ENCODE measurements at places on chromosomes 6 and 20.

GRCh38 chr6:144931172-144932035, 646.3 kb downstream of the UTRN start:
- DNase-seq = no peak

DNA sequence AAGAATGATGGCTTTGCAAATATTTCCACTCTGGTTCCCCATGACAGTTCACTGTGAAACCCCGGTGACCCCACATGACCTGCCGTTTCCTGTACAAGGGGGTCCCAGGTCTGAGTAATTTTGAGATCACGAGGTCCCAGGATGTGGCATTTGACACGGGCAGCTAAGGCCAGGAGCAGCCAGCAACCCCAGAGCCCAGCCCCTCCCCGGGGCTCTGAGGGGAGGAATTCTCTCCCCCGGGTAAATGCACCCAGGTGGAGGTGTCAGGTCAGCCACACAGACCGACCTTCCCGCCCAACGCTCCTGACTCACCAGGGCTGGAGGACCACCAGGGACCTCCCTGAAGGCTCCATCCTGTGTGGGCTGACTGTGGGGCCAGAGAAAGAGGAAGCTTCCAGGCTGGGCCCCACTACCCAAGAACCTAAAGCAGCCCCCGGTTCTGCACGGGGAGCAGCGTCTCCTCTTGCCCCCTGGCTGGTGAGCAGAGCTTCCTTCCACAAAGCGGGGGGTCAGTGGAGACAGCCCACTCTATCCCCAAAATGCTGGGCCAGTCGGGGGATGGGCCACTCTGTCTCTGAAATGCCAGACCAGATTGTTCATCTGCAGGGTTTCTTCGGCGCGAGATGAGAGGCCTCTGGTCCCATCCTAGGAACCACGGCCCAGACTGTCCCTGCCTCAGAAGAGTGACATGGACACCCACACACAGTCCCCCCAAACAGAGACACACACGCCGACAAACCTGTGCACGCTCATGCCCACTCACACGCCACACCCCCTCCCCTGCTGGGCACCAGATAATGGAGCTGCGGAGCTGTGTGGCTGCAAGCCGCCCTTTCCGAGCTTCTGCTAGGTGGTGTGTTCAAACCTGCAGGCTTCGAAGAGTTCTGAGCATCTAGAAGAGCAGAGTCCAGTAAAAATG, 23.4 kb upstream of the SLCO4A1 start:
- no peak for DNase-seq

GRCh38 chr6:82083646-82084045, 163.9 kb downstream of the IBTK start:
- DNase-seq = no peak

- no peak for DNase-seq
These were observed 37.6 kb downstream of the GSTA2 start for GRCh38 chr6:52725535-52726192.

DNA sequence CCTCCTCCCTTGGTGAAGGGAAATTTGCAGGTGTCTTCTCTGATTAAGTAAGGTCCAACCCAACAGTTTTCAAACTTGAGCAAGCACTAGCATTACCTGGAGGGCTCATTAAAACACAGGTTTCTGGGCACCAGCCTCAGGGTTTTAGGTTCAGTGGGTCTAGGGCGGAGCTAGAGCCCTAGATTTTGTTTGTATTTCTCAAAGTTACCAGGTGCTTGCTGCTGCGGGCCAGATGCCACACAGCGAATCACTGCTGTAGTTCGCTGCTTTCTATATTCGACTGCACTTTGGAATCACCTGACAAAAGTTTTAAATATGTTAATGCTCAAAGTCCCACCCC, 869 bp downstream of the COL21A1 start:
- no peak for DNase-seq

Measured in fibroblast of skin of left biceps (primary cell).